LHCN-M2 (cell line): ENCODE measurements at places on chromosomes 16 and 17. TPM values are rescaled to one million over a fixed set of nuclear protein-coding genes. Genes with fewer than 3 reads are reported as not detected.

GRCh38 chr17:49214676-49215360, 4.3 kb downstream of the ABI3 start:
- no peak for DNase-seq

GRCh38 chr17:1073241-1073962, 76.5 kb downstream of the TIMM22 start:
- DNase-seq, result peak; percentile 38

GRCh38 chr16:67931712-67932461, at the start of gene CTRL:
TSS of gene CTRL (minus strand) at chr16:67931862. CDS start at chr16:67931852, 10 bp downstream.
- DNase-seq, result no peak

- no peak for DNase-seq
Measured at GRCh38 chr17:63314761-63315160, 131.3 kb downstream of the CYB561 start.

- no peak for DNase-seq
Measured at GRCh38 chr16:56340864-56341365, 84.4 kb downstream of the AMFR start.

GRCh38 chr17:20127360-20128035, 118.3 kb downstream of the SPECC1 start:
- no peak for DNase-seq

DNA sequence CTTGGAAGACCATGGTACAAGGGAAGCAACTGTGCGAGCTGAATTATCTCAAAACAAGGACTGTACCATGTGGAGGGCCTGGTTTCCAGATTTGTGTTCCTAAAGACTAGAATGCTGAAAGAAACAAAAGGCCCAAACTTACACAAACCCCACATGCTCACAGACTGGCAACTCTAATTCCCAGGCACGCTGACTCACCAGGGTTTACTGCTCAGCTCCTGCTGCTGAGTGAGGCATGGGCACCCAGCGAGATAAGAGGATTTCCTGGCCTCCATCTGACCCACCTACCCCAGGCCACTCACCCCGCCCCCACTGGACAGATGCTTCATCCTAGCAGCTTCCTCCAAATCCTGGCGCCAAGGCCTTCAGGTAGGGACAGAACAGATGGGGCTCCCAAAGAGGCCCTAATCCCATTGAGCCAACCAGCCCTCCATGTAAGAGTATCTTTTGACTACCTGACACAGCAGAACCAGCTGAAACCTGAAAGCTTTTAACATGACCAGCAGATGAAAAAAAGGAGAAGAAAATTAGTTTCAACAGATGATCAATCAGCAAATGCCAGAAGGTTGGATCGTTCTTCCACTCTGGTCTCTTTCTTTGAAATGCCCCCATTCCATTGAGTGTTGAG, 33.9 kb downstream of the DCUN1D3 start:
- DNase-seq, result peak; percentile 96

GRCh38 chr17:65047941-65048340, 8.6 kb downstream of the GNA13 start:
- no peak for DNase-seq

GRCh38 chr16:20049831-20050230, 23.9 kb downstream of the GPR139 start:
- no peak for DNase-seq

DNA sequence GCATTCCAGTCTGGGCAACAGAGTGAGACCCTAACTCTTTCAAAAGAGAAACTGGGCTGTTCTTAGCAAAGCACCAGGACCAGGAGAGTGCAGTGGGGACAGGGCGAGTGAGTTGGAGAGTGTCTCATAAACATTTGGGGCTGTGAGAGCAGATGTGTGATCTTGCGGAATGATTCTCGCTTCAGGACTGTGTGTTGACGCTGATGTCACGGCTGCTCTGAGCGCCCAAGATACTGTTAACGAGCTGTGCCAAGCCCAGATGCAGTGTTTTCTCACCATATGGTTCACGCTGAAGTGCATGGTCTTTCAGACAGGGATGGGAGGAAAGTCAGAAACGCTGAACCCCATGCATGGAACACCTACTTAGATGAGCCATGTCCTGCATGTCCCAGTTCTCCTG, 438.2 kb downstream of the HS3ST4 start:
- DNase-seq, result no peak

DNA sequence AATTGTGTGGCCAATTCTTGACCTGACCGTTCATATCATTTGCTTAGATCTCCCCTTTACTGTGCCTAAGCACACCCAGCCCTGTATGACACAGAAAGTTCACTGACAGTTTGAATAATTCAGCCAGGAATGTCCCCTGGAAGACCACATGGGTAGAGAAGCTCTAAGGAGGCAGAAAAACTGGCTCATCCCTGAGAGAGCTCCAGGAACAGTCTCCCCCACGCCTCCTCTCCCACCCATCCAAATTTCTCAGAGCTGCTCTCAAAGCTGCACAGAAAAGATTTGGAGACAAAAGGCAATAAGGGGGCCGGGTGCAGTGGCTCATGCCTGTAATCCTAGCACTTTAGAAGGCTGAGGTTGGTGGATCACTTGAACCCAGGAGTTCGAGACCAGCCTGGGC, 11.2 kb downstream of the PRAC1 start:
- DNase-seq, result peak; percentile 29

Gene PABPN1L
- total RNA-seq, result not detected in 2 replicates
